Endothelial cell of umbilical vein (primary cell): ENCODE measurements at places on chromosomes 7 and 10.
A peak's percentile ranks its signal among the peaks of the same experiment; 100 is the strongest.

- no peak for DNase-seq
These were observed 141.8 kb upstream of the FGFR2 start for GRCh38 chr10:121740069-121740468.

GRCh38 chr10:11331726-11332125, 279.7 kb downstream of the USP6NL start:
- DNase-seq, result peak; percentile 48

DNA sequence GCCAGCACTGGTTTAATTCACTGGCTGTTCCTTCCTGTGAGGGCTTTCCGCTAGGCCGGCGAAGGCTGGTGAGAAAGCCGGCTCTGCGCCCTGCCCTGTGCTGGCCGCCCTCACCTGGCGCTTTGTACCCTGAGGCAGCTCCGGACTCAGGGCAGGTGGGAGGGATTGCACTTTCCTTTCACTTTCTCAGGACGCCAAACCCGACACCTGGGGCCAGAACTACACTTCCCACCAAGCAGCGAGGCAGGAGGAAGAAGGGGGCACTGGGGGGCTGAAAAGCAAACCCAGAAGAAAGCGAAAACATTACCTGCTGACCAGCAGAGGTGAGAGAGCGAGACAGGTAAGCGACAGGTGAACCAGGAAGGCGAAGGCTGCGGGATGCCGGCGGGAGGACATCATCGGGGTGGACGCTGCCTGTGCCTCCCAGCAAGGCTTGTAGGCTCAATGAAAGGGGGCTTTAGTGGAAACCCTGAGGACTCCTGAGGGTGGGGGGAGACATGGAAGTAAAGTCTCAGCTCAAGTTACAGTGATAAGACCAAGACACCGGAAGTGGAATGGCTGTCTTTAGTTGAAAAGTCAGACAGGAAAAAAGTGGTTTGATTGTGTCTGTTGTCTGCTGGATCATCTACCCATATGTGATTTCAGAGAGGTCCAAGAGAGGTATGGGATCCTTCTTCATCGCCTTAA, at the start of gene RAB19:
Gene RAB19, plus strand, starts transcription at position 181 of the 687 bp plus-strand sequence. CDS start 3,589 bp downstream, outside the sequence.
- DNase-seq, result no peak

DNA sequence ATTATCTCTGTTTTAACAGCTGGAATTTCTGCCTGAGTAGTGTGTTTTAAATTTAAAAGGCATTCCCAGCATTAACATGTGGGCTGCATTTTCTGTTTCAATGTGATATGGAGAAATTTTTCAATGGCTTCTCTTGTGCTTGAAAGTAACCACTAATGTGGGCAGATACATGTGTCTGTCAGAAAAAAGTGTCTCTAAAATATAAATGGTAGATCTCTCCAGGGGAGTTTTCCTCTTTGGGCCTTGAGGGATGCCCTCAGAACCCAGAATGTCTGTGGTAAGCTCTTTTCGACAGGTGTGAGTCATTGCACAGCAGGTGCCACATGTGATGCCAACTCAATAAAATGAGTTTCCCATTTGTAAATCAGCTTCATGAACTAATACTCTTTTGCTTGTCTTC, 221.1 kb downstream of the SEMA3E start:
- no peak for DNase-seq

DNA sequence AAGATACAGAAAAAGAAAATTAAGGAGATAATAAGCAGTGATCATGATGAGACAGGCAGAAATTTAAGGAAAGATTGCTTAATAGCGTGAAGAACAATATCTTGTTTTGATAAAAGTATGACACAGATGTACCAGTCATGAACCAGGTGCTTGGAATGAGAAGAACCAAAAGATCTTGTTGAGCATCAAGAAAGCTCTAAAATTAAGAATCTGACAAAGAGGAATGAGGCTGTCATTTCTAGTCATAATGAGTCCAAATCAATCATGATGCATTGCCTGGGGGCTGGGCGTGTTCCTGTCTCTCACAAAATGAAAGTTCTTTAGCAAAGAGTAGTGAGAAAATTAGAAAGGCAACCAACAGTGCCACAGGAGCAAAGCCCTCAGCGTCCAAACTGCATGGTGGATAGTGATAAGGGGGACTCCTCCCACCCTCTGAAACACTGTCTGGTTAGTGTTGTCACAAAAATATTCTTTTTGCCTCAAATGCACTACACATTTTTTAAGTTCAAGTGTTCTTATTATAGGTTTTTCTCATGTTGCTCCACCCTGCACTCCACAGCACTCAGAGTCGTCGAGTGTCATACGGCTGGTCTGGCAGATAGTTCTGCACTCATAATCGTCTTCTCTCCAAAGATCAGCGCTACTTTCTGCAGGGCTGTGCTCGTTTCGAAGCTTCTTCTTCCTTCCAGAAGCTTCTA, 439.6 kb downstream of the TNS3 start:
- no peak for DNase-seq
